ENCODE measurements at places on chromosomes 13 and 19.

DNA sequence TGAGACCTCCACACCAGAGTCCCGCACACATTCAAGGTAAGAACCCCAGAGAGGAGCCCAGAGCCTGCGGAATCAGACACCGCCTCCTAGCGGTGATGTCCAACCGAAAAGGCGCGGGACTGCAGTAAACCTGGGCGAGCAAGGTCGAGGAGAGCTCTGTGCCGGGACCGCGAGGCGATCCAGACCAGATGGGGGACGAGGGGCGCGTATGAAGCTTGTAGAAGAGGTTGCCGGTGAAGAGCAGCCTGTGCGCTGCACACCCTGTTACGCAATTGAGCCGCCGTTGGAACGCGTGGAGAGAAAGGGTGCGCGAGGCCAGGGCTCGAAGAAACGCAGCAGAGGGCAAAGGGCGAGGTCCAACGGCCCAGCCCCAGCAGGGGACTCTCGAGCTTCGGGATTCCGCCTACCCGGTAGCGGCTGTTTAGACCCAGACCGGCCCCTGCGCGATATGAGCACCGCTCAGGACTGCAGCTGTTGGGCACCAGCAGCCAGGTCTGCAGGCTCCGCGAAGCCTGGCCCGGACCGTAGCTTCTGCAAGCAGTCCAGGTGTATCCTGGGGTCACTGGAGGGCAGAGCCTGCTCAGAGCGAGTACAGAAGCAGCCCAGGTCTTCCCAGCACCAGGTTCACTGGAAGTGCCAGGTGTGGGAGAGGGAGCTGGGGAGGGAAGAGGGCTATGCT is 65.9 kb upstream of the ZNF599 start:
- DNase-seq = no peak

GRCh38 chr13:50285283-50285682 is 270.0 kb downstream of the KCNRG start:
- DNase-seq = no peak

- no peak for DNase-seq
Observed at GRCh38 chr13:19960653-19960976, 2.1 kb downstream of the ZMYM2 start.

- DNase-seq = no peak
Observed at GRCh38 chr13:71378961-71379905, 487.8 kb downstream of the DACH1 start.

DNA sequence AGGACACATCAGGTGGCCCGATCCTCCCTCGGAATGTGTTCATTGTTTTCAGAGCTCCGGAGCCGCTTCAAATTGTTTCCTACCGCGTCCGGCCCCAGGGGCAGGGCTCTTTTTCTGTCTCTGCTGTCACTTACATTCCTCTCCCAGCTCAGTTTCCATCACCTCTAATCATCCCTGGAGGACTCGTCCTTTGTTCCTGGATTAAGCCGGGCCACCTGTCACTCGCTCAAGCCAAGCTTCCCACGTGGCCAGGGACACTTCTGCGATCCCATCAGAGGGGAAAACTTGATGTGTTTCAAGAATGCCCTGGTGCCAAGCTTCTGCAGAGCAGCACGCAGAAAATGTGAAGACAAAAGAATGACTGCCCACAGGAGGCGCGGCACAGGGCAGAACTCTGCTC is 13.5 kb downstream of the IL17D start:
- no peak for DNase-seq

GRCh38 chr19:35404879-35405622 is 34.2 kb downstream of the GPR42 start:
- no peak for DNase-seq

- DNase-seq = no peak
Observed at GRCh38 chr13:90405301-90405700, 942.2 kb upstream of the MIR17HG start.

GRCh38 chr19:31723101-31723500 is 373.9 kb upstream of the TSHZ3 start:
- no peak for DNase-seq

- no peak for DNase-seq
Observed at GRCh38 chr19:19578252-19578651, 40.2 kb downstream of the CILP2 start.

DNA sequence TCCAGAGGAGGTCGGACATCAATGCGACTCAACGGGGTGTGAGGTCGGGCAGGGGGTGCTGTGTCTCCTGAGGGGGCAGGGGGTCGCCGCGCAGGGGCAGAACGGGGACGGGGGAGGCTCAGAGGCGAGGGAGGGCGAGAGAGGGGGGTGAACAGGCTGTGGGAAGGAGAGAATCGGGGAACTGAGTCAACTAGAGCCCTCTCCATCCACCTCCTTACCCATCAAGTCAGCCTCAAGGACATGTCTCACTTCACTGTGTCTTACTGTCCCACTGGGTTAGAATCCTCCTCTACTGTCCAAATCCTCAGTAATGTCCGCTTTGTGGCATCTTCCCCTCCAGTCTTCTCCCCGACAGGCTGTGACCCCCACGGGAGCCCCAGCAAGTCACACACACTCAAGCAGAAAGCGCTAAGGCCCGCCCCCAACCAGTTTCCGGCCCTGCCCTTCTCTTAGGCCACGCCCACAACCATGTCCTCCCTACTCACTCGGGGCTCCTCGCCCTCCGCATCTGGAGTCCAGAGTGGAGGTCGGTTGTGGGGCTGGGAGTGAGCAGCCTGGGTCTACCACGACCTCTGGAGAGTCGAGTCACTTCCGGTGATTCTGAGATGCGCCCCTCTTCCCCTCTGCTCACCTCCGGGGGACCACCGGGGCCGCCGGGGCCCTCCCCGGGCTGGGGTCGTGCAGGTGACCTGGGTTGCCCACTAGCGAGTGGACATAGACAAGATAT is 9.3 kb downstream of the PLEKHA4 start:
- DNase-seq = peak; percentile 70

GRCh38 chr13:50928102-50928501 is 18.5 kb downstream of the RNASEH2B start:
- no peak for DNase-seq

GRCh38 chr13:32838945-32839344 is 177.3 kb upstream of the KL start:
- DNase-seq = no peak

DNA sequence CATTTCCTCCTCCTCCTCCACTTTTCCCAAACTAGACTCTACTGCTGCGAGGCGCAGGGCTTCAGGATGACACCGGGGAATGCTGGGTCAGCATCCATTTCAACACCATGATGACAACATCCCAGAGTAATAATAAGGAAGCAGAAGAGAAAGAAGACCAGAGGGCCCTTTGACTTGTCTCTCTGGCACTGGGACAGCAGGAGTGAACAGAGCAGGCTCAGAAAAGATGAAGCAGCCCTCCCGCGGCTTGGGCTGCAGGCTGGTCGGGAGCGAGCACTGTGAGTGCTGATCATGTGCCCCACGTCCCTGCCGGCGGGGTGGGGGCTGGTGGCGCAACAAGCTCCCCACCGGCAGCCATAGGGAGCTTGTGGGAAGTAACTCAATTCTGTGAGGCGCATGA is 30.5 kb downstream of the RANBP3 start:
- DNase-seq = no peak

- DNase-seq = no peak
Observed at GRCh38 chr19:55633861-55634260, 6.9 kb upstream of the ZNF580 start.

GRCh38 chr19:39409208-39410016 is 2.8 kb downstream of the ZFP36 start:
- no peak for DNase-seq

- no peak for DNase-seq
Observed at GRCh38 chr13:92097337-92097903, 699.0 kb downstream of the GPC5 start.

DNA sequence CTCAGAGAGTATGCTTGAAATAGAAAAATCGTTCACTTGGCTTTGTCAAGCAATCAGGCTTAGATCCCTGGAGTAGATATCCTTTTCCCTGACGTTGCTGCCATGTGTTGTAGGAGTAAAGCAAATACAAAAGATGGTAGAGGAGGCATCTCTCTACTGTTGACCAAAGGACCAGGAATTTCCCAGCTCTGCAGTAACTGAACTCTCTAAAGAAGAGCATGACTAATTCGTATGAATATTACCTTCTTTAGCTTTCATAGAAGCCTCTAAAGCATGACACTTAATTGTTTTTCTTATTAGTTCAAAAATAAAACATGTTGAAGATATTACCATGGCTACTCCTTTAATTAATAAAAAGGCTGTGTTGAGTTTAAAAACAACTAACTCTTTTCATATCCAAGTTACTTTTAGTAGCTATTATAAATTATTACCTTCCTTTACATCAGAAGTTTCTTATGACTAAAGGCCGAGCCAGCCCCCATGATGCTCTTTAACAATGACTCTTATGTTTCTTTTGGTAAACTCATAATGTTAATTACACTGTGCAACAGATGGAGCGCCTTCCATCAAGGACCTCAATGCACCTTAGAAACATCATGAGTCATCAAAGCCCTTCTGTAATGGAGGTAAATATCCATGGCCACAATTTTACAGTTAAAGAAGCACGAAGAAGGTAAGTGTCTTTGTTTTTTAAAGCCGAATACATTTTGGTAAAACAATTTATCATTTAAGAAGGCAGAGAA is 352.4 kb downstream of the KLF5 start:
- no peak for DNase-seq

GRCh38 chr13:26861941-26862340 is 101.4 kb upstream of the GPR12 start:
- no peak for DNase-seq

- DNase-seq = no peak
Observed at GRCh38 chr19:50639121-50640112, at the start of gene SYT3. Gene SYT3, minus strand, starts transcription at chr19:50639881. Its CDS starts 2,470 bp downstream, at chr19:50637411.

- no peak for DNase-seq
Observed at GRCh38 chr13:51740698-51741097, 63.3 kb downstream of the DHRS12 start.

- no peak for DNase-seq
Observed at GRCh38 chr19:12800923-12801465, 606 bp downstream of the PRDX2 start.

DNA sequence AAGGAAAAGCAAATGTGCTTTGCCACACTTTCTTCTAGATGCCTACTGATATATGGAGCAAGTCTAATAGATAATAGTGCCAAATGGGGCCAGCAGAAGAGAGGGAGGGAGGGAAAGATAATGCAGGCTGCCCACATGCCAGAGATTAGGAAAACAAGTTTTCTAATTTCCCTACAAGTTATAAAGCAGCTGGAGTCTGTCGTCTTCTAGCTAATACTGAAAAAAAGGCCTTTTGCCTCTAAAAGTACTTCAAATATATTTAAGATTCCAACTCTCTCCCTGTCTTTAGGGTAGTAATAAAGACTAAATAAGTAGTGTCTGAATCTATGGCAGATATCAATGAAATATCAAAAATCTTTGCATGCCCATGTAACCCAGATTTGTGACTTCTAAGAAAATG is 632.0 kb upstream of the MIR17HG start:
- DNase-seq = no peak

DNA sequence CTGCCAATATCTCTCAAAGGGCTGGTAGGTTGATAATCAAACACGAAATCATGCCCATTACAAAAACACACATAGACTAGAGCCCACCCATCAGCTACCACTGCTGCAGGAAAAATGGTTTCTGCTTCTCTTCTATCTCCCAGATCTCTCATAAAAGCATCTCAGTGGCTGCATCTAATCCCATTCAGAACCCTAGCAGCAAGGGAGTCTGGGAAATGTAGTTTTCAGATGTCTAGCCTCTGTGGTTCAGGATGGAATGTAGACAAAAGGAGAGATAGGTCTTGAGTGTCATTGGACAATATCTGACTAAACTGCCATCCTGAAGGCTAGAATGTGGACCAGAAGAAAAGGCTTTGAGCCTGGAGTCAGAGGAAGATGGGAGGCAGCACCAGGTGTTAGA is 32.1 kb downstream of the RDH8 start:
- DNase-seq = no peak

DNA sequence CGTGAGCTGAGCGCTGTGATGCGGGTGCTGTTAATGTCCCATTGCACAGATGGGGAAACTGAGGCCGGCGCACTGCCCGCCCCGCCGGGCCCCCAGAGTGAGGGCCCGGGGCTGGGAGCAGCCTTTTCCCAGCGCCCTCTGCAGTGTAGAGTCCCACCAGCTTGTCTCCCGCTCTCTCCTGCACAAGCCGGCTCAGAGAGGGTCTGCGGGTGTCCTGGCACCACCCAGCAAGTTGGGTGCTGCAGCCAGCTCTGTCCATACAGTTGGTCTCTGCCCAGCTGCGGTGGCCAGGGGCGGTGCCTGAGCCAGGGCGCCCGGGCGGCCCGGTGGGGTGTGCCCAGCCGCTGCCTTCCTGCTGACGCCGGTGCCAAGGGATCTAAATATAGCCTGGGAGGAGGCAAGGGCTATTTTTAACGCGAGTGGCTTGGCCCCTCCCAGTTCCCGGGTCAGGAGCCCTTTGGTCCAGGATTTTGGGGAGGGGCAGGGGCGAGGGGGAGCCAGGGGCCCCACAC is 19.3 kb downstream of the GADD45B start:
- DNase-seq = no peak

DNA sequence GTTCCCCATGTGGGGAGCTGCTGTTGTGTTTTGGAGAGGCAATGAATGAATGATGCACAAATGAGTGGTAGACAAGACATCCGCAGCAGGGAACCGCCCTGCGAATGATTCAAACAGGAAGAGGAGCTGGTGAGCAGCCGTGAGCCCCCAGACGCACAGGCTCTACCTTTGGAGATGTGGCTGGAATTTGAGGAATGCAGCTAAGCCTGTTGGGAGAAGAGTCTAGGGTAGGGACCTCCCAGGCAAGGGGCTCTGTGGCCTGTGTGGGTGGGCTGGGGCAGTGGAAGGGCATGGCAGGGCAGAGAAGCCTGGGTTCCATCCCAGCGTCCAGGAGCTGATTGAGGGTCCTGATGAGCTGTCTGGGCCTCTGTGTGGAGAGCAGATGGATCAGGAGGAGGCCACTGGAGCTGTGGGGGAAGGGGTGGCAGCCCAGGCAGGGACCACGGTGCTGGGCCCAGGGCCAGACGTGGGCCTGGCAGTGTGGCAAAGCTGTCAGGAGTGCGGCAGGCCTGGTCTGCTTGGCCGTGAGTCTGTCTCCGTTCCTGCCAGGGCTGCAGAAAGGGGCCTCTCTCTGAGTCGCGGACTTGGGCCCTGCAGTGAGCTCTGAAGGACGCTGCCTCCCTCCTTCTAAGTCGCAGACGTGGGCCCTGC is 41.8 kb upstream of the DCUN1D2 start:
- no peak for DNase-seq

DNA sequence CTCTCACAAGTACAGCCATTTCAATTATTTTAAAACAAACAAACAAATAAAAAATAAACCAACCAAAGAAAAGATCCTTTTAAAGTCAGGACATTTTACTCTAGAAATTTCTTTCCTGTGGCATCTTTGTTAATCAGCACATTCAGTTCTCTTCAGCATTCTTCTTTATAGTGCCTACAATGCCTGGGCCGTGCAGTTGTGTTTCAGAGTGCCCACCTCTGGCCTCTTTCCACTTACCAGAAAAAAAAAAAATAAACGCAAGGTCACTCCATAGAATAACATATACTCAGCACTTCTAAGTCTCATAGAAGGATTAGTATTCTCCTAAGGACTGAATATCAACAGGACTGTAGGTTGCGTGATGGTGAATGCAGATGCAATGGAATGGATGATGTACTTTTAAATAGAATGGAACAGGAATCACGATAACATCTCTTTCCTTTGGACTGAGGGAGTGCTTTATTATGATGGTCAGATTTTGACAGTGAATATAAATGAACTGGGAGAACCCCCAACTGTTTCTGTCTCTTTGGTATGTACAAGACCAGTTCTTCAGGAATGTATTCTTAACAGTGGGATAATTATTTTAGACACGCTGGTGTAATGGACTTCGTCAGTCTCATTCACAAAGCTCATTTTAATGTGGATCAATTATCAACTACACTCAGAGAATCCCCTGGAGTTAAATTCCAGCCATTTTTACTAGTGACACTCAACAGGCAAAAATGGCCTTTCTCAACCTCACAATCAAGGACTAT is 125.0 kb upstream of the NBEA start:
- DNase-seq = no peak
